ENCODE measurements at places on chromosomes 6 and 20.

- DNase-seq: peak; percentile 41
Measured at GRCh38 chr6:157226761-157227160, 96.6 kb downstream of the TMEM242 start.

DNA sequence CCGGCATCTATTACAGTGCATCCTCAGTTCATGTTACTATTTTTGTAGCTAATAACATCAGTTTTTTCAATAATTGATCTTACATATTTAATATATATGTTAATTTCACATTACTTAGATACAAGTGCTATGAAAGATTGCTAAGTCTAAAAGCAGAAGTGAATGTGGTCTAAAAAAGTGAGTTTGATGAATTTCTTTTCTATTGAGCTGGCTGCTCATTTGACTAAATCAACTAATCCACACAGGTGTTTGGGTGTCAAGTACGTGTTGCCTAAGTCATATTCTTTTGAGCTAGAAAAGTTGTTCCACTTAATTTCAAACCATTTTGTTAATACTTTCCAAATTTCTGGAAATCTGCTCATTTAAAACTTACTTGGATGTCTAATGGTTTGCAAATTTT is 46.6 kb upstream of the EZR start:
- DNase-seq: no peak

DNA sequence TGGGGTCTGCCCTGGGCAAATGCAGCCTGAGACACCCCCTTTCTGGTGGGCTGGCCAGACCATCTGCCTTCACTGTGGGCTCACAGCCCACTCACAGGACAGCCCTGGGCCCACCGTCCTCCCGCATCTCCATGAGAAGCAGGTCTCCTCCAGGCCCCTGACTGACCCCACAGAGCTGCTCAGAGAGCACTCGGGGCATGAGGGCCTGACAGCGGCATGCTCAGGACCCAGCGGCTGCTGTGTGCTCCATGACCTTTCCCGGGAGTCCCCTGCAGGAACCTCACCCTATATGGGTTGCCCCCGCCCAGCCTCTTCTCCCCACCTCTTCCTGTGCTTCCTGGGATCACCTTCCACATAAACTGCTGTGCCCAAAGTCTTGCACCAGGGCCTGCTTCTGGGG is 162.4 kb upstream of the CST7 start:
- no peak for DNase-seq

DNA sequence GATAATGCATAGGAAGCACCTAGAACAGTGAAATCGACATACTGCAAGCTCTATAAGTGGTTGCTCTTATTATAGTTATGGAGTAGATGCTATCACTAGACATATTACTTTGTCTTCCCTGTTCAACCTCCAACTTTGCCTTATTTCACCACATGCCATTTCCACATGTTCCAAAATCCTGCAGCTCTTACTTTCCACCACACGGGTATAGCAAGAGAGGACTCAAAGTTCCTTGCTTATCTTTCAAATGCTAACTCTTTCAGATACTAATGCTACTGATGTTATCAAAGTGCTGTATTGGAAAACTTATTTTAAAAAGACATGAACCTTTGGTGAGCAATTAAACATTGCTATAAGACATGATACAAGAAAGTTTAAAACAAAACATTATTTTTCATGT is 1130.1 kb downstream of the HACE1 start:
- DNase-seq: no peak

DNA sequence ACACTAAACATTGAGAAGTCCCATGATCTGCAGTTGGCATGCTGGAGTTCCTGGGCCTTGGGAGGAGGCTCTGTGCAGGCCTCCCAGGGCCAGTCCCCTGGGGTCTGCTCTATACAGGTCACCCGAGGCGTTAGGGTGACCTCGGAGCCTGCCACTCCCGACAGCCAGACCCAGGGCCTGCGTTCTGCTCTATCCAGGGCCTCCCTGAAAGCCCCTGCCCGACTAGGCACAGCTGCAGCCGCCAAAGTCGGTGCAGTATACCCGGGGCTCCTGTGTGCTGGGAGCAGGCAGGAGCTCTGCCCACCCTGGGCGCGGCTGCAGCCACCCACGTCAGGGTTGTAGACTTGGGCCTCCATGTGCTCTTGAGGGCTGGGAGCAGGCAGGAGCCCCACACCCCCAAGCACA is 6.3 kb upstream of the OR14J1 start:
- DNase-seq: no peak

DNA sequence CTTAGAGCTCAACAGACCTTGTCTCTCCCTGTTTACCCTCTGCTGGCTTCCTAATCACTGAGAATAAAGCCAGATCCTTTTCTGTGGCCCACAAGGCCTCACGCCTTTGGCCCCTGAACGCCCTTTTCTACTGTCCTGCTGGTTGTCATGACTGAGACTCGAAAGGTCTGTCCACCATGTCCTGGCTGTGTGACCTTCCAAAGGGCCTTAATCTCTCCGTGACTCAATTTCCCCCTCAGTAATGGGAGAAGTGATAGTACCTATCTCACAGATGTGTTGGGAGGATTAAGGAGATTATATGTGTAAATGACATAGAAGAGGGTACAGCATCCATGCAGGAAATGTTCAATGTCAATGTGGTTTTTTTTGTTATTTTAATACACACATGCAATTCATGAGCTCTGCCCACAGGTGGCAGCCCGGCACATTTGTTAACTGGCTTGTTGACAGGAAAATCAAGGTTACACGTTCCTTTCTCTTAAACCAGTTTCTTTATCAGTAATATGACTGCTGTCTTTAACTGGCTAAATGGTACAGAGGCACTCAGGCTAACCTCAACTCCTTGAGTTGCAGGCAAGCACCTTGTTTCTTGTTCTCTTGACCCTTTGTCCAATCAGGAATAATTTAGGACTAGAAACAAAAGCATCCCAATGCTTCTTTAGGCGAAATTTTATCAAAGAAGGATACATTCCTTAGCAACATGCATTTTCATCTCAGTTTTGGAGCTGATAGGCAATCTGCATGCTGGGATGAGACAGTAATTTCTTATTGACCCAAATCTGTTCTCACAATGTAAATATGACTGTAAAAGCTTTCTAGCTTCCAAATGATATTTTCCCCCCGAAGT is 16.6 kb downstream of the SLC22A1 start:
- peak; percentile 83 for DNase-seq

GRCh38 chr6:34806738-34807453 is 15.0 kb downstream of the BLTP3A start:
- peak; percentile 27 for DNase-seq

DNA sequence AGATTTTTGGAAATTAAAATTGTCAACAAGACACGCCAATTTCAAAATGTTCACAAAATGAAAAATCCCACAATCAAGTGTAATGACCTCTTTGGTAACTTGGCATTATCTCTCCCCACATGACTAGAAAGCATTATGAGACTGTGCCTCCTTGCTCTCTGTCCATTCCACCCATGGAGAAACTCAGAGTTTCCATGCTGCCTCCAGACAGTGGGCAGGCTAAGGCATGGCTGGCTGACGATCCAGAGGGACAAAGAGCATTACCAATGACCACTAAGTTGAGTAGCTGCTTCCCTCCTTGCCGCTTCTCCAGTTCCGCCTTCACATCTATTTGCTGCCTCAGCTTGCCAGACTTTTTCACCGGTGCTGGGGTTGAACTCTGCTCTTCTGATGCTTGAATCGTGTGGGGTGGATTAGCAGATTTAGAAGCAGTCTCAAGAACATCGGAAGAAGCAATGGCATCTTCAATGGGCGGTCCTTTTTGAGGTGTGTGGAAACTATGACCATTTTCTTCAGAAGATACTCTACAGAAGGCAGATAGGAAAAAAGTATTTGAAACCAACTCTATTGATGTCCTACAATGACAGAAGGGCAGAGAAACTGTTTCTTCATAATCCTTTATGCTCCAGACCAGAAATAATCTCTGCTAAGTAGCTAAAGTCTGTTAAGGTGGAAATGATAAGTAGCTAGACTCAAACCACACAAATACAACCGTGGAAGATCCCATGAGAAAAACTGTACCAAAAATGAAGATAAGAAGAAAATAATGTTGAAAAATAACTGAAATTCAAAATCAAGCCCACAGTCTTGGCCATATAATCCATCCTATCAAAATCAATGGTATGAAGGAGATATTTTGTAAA is 47.5 kb upstream of the ALDH8A1 start:
- no peak for DNase-seq

GRCh38 chr20:46705378-46705729 is 4.1 kb upstream of the SLC2A10 start:
- peak; percentile 30 for DNase-seq

DNA sequence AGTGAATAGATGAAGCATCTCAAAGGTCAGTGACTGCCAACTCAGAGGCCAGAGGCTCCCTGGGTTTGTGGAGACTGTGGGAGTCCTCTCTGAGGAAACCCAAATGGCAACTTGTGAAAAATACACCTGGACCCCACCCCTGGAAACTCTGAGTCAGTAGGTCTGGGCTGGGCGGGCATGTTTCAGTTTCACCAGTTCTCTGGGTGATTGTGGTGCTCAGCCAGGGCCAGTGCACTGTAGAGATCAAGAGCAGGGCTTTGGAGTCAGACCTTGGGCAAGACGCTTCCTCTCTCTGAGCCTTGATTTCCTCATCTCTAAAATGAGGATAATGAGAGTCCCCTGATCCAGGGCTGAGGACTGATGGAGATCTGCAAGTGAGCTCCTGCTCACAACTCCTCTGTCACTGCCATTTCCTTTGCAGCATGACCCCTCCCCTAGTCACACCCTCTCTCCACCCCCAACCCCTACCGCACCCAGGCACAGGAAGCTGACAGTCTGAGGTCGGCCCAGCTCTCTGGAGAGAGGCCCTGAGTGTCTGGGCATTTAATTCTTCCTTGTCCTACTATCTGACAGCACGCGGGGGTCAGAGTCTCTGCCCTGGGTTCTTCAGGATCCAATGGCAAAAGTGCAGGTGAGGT is 5.1 kb downstream of the DEF6 start:
- DNase-seq: peak; percentile 35

DNA sequence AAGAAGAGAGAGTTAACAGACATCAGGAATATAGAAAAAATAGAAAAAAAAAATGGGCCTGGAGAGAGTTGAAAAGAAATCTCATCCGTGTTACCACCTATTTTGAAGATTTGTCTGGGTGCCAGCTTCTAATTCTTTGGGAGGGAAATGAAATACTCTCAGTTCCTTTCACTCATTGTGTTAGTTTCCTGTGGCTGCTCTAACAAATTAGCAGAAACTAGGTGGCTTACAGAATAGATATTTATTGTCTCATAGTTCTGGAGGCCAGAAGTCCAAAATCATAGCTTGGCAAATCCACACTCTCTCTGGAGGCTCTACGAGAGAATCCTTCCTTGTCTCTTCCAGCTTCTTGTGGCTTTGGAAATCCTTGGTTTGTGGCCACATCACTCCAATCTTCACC is 225.1 kb upstream of the BTBD3 start:
- DNase-seq: no peak

DNA sequence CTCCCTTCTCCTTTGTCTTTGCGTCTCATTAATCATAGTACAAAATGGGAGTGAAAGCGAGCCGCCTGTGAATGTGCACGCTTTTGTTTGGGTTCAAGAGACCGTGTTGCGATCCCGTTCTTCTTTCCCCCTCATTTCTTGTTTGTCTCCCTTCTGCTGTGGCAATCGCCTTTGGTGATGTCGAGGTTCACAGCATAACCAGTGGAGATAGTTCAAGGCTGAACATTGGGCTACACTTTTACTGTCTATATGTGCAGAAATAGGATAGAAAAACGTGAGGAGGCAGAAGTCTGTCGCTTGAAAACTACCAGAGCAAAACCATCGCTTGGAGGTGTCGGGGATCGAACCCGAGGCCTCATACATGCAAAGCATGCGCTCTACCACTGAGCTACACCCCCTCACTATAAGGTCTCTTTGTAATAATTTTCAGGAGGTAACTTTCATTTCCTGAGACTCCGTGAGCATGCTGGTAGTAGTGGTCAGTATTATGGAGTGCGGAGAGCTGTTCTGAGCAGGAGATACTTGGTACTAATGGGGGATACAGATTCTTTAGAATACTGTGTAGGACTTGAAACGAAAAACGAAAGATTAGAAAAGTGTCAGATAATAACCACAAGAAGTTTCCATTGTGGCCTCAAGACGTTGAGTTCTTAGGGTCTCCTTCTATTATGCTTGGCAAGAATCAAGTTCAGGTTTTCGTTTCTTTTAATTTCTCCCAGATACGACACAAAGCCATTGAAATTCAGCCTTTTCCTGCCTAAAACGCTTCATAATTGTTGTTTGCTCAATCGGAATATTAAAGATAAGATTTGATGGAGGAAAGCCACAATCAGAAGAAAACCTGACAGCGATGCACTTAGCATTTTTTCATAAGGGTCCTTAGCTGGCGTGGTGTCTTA is 106.6 kb downstream of the TRIM27 start:
- DNase-seq: peak; percentile 76

GRCh38 chr20:53900380-53900999 is 169.9 kb downstream of the BCAS1 start:
- peak; percentile 46 for DNase-seq
